ENCODE measurements at places on chromosomes 1 and 21.

GRCh38 chr1:25037174-25038074 is 107.3 kb upstream of the RUNX3 start:
- peak; percentile 18 for DNase-seq

GRCh38 chr1:36148821-36149236 is 457 bp downstream of the TRAPPC3 start:
- peak; percentile 12 for DNase-seq

DNA sequence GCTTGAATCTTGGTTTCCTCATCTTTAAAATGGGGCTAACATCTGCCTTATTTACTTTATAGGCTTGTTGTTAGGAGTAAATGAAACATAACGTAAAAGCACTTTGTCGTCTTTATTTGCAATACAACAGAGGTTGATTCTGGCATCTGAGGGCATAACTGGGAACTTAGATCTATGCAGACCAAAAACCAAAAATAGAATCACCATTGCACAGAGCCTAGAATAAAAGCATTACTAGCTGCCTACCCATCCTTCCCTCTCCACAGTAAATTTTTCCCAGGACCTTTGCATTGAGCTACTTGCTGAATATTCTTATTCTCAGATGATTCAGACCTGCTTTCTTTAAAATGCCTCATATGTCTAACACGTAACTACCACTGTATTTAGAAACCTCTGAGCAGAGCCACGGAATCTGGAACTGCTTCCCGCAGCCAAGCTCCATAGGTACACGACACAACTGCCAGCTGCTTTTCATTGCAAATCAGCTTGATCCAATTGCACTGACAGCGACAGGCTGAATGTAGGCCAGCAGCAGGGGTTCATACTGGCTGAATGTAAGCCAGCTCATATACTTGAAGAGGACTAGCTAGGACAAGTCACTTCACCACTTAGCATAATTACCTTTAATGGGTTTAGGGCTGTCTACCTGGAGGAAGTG is 33.2 kb upstream of the SERBP1 start:
- DNase-seq: no peak

DNA sequence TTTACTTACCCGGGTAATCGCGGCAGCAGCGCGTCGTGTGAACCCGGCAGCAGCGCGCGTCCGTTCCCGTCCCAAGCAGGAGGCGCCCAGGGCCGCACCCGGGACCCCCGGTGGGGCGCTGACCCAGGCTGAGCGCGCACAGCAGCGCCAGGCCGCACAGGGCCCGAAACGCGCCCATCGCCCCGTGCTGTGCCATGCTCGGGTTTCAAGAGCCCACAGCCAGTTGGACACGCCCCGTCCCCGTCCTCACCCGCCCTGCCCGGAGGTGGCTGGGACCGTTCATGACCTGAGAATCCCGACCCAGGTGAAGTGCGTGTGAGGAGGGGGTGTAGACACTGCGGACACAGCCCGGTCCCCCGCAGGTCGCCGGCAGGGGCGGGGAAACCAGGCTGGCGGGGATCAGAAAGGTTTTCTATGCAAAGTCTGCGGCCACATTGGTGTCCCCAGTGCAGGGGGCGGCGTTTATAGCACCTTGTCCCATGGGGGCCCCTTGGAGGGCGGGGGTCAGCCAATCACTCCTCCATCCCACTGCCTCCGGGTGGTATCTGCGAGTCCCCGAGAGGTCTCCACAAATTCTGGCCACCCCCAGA is at the start of gene TNFRSF18:
TNFRSF18 (minus strand) TSS at position 217 of the 590 bp plus-strand sequence; CDS start at position 196, 21 bp downstream.
- DNase-seq: no peak

- DNase-seq: no peak
Measured at GRCh38 chr21:31420988-31421387, 76.9 kb upstream of the TIAM1 start.

DNA sequence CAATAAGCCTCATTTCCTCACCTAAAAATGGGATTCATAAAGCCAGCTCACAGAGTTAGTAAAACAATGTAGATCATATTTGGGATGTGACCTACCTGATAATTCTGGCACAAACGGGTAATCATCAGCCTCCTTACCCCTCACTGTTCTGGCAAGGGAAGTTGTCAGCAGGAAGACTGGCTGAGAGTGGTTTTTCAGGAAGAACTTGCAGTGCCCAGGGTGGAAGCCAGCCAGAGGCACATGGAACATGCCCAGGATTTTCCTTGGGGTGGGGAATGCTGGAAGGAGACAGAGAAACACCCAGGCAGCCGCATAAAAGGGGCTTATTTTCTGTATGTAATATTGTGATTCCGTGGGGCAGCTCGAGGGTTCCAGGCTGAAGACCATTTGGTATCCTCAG is 7.7 kb upstream of the SLC5A9 start:
- no peak for DNase-seq

DNA sequence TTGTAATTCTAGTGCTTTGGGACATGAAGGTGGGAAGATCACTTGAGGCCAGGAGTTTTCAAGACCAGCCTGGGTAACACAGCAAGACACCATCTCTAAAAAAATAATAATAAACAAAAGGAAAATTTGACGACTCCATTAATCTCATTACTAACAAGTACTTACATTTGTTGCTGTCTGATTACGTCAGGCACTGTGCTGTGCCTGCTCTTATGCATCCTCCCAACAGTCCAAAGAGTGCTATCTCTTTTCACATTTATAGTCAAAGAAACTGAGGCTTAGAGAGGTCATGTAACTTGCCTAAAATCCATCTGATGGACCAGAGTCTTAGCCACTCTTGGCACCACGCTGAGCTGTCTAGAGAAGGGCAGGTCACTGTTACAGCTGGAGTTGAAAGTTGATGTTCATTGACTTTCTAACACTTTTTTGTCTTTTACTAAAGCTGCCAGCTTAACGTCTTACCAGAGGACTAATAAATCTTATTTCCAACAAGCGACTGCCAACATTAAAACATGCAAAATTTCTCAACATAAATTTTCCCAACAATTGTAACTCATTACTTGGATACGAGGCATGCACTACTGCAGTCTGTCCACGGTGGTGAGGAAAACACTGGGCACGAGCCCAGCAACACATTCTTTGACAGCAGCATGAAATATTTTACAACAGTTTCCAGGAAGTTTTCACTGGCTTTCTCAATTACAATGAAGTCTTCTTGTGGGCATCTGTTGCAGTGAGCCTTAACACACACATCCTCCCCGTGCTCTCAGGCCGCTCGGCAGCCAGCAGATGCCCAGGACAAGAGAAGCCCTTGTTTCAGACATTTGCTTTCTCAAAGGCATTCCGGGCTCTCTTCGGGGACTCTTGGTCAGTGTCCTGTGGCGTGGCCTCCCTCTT is 262.9 kb upstream of the PROX1 start:
- peak; percentile 37 for DNase-seq

DNA sequence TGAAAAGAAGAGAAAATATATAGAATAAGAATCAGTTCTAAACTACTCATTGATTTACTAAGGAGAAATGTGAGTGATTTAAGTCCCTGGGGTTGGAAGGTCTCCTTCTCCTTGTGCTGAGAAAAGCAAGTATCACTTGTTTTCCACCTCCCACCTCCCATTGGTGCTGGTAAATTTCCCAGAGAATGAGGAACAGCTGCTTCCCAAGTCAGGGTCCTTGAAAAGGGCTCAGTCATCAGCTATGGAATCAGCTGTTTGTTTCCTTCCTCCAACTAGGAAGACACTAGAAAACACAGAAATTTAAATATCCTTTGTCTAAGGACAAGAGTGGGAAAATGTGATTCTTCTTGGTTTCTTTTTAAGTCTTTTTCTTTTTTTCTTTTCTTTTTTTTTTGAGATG is 131.3 kb upstream of the C1orf21 start:
- no peak for DNase-seq

- DNase-seq: peak; percentile 64
Measured at GRCh38 chr1:58929671-58930325, 146.0 kb upstream of the JUN start.

- no peak for DNase-seq
Measured at GRCh38 chr1:53616927-53617326, 122.0 kb downstream of the GLIS1 start.

DNA sequence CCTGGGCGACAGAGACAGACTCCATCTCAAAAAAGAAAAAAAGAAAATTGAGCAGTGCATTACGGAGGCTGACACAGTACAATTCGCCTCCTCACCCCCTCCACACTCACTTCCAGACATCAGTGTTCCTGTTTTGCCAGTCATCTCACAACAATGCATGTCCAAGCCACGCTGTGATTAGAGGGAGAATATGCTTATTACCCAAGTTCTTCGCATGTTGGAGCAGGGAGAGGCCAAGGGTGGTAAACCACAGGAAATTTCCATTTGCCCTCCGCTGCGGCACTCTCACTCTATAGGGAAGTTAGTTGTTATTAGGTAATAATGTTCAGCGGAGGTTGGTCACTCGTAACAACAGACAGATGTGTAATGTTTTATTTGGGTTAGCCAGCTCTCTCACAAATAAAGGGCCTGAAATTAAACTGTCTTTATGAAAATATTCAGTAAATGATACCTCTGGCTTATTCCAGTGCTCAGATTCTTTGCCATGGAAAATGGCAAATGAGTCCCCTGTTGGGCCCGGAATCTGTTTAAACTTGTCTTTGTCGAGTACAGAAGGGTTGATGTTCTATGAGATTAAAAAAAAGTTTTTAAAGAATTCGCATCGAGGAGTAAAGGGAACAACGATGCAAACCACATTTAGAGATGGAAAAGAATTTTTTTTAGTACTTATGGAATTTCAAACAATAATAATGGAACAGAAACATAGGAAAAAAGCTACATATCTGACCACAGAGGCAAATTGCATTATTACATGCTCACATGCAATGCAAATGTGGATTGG is 33.1 kb downstream of the KCNJ15 start:
- DNase-seq: no peak

DNA sequence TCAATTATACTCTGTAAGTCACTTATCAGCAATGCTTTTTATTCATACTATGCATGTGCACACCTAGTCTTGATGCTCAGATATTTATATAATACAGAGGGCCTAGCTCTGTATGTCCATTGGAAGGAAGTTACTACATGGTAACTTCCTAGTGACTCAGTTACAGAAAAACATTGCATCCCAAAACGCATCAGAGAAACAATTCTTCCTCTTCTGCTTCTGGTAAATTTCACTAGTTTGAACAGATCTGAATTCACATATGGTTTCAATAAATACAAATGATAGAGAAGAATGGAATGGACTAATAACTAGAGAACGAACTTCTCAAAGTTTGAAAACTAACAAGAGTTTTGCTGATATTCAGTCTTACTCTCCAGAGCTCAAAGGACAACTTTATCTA is 811.3 kb upstream of the ADGRL2 start:
- DNase-seq: no peak

DNA sequence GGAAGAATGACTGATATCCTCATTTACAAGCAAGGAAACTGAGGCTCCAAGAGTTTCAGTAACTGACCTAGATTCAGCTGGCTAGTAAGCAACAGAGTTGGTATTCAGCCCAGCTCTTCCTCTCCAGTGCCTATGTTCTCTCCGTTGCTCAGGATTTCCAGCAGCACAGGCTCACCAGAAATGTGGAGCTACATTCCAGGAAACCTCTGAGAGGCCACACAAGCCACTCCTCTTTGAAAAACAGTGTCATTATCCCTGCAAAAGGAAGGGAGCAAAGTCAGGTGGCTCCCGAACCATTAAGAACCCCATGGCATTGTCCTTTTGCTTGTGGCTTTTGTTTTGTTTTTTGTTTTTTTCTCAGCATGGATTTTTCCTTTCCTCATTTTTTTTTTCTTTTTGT is 40.6 kb upstream of the DUSP10 start:
- no peak for DNase-seq

DNA sequence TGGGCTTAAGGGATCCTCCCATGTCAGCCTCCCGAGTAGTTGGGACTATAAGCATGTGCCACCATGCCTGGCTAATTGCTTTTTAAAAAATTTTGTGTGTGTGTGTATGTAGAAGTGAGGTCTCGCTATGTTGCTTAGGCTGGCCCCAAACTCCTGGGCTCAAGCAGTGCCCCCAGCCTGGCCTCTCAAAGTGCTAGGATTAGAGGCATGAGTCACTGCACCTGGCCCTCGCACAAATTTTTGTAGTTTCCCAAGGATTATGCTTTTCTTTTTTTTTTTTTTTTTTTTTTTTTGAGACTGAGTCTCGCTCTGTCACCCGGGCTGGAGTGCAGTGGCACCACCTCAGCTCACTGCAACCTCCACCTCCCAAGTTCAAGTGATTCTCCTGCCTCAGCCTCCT is 144.4 kb upstream of the HNRNPU start:
- no peak for DNase-seq

GRCh38 chr1:9010781-9011323 is 15.4 kb downstream of the SLC2A7 start:
- no peak for DNase-seq

DNA sequence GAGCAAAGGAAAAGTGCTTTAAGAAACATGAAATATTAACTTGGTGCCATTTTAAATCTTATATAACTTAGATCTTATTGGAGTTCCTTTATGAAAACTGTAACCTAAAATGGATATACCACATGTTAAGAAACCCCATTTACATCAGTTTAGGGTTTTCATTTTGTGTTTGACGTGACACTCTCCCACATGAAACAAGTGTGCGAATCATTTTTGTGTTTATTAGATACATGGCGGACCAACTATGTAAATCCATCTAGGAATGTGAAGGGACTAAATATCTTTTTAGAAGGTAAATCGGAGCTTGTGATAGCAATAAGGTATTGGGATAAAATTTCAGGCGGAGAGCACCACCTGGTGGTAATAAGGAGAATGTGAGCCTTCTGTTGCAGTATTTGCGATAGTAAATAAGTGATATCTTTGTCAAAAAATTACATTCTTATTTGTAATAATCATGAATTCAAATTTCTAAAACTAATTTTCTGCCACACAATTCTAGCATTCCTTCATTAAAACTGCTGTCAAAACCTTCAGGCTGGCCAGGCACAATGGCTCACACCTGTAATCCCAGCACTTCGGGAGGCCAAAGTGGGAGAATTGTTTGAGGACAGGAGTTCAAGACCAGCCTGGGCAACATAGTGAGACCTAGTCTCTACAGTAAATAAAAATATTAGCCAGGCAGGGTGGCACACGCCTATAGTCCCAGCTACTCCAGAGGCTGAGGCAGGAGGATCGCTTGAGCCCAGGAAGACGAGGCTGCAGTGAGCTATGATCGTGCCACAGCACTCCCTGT is 31.3 kb downstream of the SMAP2 start:
- peak; percentile 73 for DNase-seq

GRCh38 chr1:184910691-184911091 is 63.6 kb downstream of the NIBAN1 start:
- DNase-seq: no peak

- no peak for DNase-seq
Measured at GRCh38 chr1:235018161-235018560, 110.5 kb downstream of the TOMM20 start.
